ENCODE measurements at places on chromosomes 1 and 21.

GRCh38 chr21:46374761-46375389 lies 50.9 kb downstream of the PCNT start:
- no peak for DNase-seq

DNA sequence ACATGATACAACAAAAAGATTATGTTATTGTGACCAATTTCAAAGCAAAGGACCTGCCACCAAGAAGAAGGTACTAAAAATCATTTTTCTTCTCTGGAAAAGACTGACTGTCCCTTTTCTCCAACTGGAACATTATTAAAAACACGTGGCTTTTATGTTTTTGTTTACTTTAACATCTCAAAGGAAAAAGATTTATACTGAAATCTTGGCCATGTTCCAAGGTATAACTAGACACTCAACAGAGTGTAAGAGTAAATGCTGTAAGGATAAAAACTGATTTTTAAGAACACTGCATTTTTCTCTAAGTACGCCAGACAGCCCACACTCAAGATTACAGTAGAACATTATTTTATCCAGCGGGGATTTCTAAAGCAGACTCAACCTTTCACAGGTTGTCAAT lies 62.1 kb downstream of the BRWD1 start:
- no peak for DNase-seq

DNA sequence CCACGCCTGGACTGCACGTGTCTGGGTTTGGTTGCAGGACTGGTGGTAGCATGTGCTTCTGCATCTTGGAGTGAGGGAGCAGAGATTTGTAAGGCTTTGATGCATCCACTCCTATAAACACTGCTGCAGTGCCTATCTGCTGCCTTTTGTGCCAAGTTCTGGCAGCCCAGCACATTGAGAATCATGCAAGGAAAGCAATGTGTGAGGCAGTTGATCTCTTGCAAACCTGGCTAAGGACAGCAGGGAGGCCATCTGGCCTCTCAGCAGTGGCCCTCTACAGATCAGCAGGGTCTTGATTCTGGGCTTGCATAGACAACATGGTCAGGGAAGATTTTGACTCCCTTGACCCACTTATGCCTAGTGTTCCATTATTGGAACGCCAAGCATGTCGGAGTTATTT lies 81.2 kb upstream of the COA6 start:
- no peak for DNase-seq

- no peak for DNase-seq
These were observed 78.2 kb downstream of the MAP3K7CL start for GRCh38 chr21:29208682-29209059.

GRCh38 chr1:57111175-57111574 lies 145.4 kb upstream of the C8B start:
- DNase-seq: no peak

DNA sequence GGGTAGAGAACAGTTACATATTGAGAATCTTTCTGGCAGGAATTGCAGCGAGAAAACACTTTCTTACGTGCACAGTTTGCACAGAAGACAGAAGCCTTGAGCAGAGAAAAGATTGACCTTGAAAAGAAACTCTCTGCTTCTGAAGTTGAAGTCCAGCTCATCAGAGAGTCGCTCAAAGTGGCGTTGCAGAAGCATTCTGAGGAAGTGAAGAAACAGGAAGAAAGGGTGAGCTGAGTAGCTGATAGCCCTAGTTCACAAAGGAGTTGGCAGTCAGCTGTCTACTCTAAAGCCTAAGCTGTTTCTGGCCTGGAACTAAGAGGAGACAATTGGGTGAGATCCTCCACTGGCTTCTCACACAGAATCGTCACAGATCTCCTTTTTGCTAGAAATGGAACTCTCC lies 20.3 kb upstream of the SH3BGRL3 start:
- peak; percentile 56 for DNase-seq

GRCh38 chr1:8013399-8013798 lies 12.7 kb downstream of the ERRFI1 start:
- DNase-seq: no peak

GRCh38 chr1:53172426-53173128 lies 24.0 kb upstream of the CPT2 start:
- no peak for DNase-seq

DNA sequence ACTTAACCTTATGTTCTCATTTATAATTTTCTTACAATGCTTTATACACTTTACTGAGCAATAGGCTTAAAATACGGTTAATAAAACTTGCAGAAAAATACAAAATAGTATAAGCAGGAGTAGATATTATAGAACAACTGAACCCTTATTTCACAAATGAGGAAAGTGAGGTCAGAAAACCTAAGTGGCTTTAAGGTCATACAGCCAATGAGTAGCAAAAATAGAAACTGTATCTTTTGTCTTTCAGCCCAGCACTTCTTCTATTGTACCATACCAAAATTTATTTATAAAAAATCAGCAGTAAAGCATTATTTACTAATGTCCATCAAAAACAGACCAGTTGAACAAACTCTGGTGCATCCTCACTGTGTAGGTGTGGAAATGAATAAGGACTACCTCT lies 11.6 kb downstream of the FBXO42 start:
- no peak for DNase-seq

All from Ammon's horn (tissue), 1 donor.